ENCODE measurements at places on chromosomes 1 and 21.

GRCh38 chr1:159924025-159924790, 1.1 kb downstream of the TAGLN2 start:
- DNase-seq = no peak

DNA sequence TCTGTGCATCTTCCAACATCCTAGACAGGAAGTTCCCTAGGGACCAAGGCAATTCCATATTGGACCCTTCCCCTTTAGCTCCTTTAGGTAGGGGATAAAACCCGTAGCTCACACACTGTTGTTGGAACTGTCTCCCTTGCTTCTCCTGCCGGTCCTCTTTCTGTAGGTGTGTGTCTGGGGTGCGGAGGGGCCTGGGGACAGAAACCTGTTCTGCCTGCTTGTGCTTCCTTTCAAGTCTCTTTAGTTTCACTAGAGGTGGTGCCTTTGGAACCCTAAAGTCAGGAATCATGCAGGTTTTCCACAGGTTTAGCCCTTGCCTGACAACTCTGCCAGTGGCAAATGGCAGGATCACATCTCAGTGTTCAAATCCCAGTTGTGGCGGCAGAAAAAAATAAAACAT, 74.6 kb upstream of the PTGFRN start:
- DNase-seq = no peak

GRCh38 chr1:9482816-9483572, 56.3 kb upstream of the SLC25A33 start:
- no peak for DNase-seq

DNA sequence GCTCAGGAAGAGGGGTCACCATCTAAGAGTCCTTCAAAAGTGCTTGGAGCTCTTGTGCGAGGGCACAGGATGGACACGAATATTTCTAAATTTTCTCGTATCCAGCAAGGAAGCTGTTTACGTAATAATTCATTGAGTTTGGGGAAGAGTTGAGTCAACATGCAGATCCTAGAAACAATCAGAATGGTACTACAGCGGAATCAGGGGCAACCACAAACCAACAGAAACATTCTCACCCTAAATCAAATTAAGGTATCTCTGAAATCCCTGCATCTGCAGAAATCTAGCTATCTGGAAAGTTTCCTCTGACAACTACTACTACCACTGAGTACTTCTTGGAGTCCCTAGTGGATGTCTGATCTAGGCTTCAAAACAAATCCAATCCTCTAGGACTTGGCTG, 352.4 kb downstream of the LTN1 start:
- no peak for DNase-seq

DNA sequence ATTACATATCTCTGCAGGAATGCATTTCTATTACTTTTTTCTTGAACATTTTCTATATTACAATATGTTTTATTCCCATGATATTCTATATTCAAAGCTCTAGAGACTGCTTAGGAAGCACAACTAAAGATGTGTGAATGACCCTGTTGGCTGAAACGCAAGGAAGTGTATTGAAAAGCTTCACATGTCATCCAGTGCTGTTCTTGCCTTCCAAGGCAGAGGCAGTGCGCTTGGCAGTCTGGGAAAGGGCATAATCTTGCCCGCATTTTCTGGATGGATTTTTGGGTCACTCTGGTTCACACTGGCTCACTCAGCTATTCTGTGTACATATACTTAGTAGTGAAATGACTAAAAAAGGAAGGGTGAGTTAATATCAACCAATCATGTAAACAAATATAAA, 262.4 kb downstream of the PTPRC start:
- peak; percentile 42 for DNase-seq

GRCh38 chr1:213110349-213111300, 59.6 kb downstream of the RPS6KC1 start:
- no peak for DNase-seq

DNA sequence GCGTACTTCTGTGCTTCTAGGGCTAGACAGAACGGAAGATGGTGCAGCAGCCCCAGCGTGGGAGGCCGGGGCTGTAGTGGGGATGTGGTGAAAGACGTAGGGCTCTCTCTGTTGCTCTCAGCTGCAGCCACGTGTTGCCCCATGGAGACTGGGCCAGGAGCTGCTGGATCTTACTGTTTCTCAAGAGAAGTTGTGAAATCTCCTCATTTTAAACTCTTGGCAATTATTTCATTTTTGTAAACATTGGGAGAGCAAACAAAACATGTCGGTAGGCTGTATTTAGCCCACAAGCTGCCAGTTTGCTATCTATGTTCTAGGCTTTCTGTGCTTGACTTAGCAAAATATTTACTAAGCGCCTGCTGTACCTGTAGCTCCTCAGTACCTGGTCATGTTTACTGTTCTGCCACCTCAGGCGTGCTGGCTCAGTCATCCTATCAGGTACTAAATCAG, 15.9 kb upstream of the ELOA start:
- DNase-seq = no peak

DNA sequence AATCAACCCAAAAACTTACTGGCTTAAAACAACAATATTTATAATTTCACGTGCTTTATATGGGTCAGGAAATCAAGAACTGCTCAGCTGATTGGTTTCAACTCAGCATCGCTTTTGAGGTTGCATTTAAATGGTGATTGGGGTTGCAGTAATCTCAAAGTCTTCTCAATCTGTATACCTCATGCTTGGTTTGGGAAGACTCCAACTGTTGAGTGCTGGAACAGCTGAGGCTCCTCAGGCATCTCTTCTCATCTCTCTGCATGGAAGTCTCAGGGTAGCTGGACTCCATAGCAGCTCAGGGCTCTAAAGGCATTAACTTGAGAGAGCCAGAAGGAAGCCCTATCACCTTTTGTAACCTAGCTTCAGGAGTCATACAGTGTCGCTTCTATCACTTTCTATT, 35.1 kb downstream of the AK5 start:
- DNase-seq = no peak

DNA sequence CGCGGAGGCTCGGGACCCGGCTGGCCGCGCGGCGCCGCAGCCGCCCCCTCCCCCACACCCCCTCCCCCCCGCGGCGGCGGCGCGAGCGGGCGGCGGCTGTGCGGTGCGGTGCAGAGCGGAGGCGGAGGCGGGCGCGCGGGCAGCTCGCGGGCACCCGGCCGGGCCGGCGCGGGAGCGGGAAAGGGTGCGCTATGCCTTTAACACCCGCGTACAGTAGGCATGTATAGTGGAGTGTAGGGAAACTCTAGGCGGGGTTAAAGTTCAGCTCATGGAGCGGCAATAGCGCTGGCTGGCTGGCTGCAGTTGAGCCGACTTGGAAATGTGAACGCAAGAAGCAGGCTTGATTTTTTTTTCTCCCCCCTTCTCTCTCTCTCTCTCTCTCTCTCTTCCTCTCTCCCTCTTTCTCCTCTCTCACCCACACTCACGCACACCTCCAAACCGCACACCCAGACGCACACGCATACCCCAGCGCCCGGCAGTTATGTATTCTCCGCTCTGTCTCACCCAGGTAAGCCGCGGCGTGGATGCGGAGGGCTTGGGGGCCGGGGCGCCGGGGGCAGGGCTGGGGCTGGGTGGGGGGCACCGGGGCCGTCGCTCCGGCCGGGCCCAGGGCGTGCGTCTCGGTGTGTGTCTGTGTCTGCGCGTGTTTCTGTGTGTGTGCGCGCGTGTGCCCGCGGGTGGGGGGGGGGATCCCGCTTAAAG, at the start of gene NFIA:
Gene NFIA (plus strand): TSS at position 251 of the 702 bp plus-strand sequence.
- DNase-seq = peak; percentile 78

GRCh38 chr1:20320704-20321103, 30.0 kb downstream of the VWA5B1 start:
- DNase-seq = no peak

GRCh38 chr1:34762474-34763141, 3.1 kb downstream of the GJB4 start:
- DNase-seq = no peak

GRCh38 chr1:173867141-173867752, 542 bp downstream of the GAS5 start:
- no peak for DNase-seq

- no peak for DNase-seq
These were observed 1.8 kb upstream of the HSPG2 start for GRCh38 chr1:21938732-21939538.

DNA sequence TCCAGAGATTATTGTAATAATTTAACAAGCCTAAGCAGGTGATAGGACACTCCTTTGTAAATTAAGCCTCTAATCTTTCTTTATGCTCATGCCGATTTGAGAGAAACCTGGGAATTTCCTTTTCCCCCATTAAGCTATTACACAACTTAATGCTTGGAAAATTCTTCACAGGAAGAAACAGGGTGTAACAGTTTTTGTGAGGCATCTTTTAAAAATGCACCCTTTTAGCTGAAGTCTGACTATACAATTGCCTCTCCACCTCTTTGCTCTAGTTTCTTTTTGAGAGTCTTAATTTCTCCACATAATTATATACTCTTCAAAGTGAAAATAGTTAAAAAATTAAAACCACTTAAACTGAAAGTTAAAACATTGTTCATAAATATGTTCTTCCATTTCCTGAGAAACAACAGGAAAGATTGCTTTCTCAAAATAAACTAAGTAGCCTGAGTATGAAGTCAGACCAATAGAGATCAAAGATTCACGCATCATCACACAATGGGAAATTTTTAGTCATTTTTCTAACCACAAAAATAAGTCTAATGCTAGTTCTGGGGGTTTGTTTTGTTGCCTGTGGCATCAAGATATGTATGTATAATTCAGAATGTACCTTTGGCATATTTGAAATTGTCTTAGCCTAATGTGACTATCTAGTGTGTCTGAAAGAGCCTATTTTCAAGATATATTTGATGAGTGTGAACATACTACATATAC, 34.7 kb downstream of the LRRC8D start:
- DNase-seq = no peak

GRCh38 chr1:34013958-34014737, 150.3 kb downstream of the HMGB4 start:
- DNase-seq = peak; percentile 16

DNA sequence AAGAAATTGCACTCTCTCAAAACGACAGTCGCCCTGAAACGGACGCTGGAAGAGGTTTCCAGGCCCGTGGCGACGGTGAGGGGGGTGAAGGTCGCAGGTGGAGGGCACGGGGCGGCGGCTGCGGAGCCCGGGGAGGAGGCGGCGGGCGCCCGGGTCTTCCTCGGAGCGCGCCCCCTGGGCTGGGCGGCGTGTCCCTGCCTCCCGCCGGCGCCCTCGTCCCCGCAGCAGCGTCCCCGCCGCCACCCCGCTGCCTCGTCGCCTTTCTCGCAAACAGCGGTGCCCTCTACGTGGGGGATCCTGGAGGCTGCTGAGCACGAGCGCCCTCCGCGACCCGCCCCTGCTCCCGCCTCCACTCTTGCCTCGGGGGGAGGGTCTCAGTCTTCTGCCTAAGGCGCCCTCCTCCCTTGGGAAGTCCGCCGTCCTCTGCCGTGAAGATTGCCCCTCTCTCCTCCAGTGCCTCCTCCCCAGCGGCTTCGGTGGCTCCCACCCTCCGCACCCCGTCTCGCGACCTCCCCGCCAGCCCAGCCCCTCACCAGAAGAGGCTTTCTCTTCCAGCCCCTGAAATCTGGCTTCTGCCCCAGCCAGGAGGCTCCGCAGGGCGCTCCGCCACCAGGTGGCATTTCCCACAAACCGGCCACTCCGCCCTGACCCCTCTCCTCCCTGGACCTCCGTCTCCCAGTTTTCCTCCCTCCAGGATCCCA, 227.4 kb downstream of the SDCCAG8 start:
- no peak for DNase-seq

DNA sequence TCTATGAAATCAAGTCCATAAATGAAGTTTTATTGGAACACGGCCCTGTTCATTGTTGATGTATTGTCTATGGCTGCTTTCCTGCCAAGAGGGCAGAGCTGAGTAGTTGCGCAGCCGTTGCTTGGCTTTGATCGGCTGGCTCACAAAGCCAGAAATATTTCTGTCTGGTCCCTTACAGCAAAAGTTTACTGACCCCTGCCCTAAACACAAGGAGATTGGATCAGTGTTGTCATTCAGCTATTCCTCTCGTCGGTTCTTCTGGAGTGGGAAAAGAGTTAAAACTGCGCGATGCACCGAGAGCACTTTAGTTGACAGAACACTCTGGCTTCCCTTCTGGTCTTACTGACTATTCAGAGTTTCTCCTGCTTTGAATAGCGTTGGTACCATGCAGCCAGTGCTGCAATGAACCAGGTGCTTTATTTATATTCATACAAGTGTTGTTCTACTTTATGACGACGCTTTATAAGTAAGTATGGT, 868 bp downstream of the ZBTB40 start:
- peak; percentile 72 for DNase-seq

GRCh38 chr1:8966606-8967005, 20.9 kb downstream of the CA6 start:
- DNase-seq = no peak

- DNase-seq = no peak
These were observed 60.6 kb downstream of the UBIAD1 start for GRCh38 chr1:11333631-11334030.

DNA sequence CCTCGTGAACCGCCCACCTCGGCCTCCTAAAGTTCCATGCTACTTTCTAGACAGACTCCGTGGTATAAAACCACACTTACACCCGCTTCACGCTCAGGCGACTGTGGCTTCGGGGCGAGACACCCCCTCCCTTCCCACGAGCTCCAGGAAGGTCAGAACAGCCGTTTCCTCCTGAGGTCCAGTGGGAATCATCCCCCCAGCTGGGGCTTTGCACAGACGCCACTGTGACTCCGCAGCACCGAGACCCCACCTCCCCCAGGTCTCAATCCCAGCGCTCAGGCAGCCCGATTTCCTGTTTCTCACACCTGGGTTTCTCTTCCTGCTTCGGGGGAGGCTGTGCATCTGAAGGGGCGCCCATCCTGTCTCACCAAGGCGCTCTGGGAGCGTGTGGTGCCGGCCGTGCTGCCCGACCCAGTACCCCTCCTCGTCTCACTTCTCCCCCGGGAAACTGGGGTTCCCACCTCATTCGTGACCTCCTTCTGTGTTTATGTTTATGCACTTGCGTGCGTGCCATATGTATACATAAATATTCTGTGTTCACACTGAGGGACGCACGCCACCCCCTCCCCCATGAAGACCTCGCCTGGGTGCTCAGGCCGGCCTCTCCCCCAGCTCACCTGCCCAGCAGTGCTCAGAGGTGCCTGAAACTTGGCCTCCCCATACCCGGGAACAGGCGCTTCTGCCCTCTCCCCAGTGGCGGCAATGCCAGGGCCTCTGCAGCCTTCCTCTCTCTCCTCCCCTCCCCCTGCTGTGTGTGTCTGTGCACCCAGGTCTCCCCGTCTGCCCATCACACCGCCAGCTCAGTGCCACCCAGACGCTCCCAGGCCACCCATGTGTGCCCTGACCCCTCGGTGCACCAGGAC, 14.6 kb downstream of the SLC35E2B start:
- no peak for DNase-seq

- DNase-seq = no peak
These were observed 3.4 kb upstream of the MARCKSL1 start for GRCh38 chr1:32339363-32339978.

GRCh38 chr21:45615145-45615711, 28.3 kb upstream of the PCBP3 start:
- DNase-seq = peak; percentile 47
